T-helper 22 cell (primary cell): ENCODE measurements at places on chromosomes 3 and 15.

DNA sequence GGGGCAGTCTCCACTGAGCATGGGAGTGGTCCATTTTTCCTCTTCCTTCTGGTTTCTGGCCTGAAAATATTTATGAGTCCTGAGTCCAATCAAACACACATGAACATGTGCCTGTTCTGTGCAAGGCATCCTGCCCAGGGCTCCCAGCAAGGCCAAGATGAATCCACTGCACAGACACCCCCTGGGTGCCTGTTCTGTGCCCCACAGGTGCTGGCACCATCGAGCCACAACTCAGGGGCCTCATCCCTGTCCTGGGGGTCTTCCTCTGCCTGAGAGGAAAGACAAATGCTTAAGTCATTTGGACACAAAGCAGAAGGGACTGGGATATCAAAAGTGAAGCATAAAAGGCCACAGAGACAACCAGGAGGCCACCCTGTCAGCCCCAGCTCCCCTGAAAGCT, 87.4 kb upstream of the IQSEC1 start:
- DNase-seq = no peak

DNA sequence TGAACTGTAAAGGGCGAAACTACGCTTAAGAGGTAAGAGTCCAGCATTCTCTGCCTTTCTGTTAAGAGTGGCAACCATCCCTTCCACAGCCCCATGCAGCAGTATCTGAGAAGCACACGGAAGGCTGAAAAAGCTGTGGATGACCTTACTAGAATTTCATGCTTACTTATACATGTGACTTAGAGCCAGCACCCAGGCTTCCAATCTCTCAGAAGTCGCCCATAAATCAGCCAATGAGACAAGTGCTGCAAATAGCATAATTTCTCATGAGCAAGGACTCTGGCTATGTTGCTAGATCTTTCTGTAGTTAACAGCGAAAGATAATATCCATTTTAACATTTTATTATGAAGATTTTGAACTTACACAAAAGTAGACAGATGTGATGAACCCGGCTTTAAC, 65.3 kb downstream of the IGF2BP2 start:
- no peak for DNase-seq

DNA sequence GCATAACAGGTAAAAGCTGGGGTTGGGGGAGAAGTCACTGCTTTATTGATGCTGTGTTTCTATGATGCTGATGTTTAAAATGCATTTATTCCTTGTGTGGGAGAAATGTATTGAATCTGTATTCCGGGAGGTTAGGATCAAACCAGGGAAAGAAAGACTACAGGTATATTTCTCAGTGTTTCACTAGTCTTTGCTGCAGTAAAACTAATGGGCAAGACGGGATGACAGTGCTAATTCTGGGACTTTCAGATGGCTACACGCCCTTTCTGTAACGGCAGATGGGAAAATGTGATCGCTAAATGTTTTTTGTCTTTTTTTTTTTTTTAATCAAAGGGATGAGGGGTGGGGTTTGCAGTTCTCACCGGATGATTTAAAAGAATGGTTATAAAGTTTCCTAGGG, 393 bp downstream of the CNTN6 start:
- no peak for DNase-seq

GRCh38 chr3:134956844-134957243, 161.8 kb downstream of the EPHB1 start:
- DNase-seq = no peak

GRCh38 chr3:182183716-182184430, 472.1 kb downstream of the SOX2 start:
- no peak for DNase-seq

DNA sequence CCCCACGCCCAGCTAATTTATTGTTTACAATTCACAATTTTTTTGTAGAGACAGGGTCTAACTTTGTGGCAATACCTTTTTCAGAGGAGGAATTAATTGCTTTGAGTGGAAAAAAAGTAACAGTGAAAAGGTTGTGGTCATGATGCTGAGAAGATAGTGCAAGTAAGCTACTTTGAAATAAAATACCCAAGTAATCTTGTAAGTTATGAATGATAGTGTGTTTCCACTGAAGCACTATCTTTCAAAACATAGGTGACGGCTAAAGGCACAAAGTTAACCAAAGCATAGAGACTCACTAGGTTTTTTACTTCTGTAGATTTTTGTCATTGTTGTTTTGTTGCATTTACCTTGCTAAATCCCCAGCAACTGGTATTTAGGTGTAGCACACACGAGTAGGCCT, 101.2 kb upstream of the C15orf61 start:
- no peak for DNase-seq

DNA sequence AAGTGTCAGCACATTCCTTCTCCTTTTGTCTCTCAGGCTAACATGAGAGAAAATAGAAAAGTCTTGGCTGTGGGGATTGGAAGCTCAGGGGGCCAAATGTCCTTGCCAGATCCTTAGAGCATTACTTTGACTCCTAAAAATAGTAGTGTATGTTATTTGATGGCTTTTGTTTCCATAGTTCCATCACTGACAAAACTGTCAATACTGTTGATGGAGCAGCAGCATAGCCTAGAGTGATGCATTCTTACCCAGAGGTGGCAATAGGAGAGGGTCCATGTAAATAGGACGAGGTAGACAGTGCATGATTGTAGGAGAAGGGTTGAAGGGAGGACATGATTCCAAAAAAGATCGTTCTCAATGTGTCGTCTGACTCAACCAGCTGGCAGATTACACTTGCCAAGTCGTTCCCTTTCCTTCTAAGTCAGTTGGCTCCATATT, 282.7 kb upstream of the TPRG1 start:
- DNase-seq = no peak

- no peak for DNase-seq
Observed at GRCh38 chr3:42988566-42988965, 9.5 kb downstream of the GASK1A start.

GRCh38 chr3:119319311-119319710, 25.1 kb downstream of the ARHGAP31 start:
- no peak for DNase-seq

- DNase-seq = no peak
Observed at GRCh38 chr15:94576889-94577533, 345.6 kb downstream of the MCTP2 start.

GRCh38 chr3:107738486-107739183, 215.9 kb downstream of the BBX start:
- no peak for DNase-seq

GRCh38 chr3:127457546-127458145, 132.9 kb downstream of the TPRA1 start:
- no peak for DNase-seq
